Cerebellar nuclear complex (tissue), 1 donor: ENCODE measurements at places on chromosomes 16 and 17.

DNA sequence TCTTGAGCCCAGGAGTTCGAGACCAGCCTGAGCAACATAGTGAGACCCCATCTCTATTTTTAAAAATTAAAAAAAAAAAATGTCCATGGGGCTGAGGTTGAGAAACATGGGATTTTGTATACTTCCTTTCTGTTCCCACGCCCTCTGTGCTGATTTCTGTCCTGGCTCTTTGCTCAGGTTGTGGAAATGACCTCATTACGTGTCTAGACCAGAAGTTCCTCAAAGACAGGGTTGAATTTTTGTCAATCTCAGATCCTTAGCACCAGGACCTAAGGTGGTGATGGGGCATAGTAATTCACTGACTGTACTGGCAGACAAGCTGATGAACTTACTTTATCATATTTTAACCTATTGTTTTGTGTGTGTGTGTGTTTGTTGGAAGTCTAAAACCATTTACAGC lies 11.2 kb upstream of the HNF1B start:
- no peak for DNase-seq

GRCh38 chr16:56576585-56577299 lies 11.9 kb downstream of the MT4 start:
- no peak for DNase-seq

DNA sequence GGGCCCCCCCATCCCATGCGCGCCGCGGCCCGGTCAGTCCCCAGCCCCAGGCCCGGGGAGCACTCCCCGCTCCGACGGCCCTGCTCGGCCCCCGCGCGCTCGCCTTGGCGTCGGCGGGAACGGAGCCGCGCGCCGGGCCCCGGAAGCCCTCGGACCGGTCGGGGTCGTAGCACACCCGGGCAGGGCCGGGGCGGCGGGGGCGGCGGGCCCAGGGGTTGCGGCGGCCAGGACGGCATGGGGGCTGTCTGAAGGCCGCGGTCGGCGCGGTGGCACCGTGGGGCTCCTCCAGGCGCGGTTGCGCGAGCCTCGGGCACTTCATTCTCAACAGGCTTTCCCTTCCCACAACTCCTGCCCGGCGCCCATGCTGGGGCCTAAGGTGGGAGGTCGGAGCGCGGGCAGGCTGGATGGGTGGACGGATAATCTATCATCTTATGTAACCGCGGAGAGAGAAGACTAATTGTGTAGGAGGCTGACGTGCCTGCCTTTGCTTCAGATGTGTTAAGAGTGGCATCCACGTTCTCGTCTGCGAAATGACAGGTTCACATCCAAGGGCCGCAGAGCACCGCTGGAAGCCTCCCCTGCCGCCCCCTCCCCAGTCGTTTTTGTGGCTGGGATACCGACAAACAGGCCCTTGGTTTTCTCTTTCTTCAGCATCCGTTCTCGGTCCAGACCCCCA lies 708 bp downstream of the BAIAP2 start:
- no peak for DNase-seq

GRCh38 chr17:36498155-36498554 lies 11.7 kb downstream of the ZNHIT3 start:
- no peak for DNase-seq

DNA sequence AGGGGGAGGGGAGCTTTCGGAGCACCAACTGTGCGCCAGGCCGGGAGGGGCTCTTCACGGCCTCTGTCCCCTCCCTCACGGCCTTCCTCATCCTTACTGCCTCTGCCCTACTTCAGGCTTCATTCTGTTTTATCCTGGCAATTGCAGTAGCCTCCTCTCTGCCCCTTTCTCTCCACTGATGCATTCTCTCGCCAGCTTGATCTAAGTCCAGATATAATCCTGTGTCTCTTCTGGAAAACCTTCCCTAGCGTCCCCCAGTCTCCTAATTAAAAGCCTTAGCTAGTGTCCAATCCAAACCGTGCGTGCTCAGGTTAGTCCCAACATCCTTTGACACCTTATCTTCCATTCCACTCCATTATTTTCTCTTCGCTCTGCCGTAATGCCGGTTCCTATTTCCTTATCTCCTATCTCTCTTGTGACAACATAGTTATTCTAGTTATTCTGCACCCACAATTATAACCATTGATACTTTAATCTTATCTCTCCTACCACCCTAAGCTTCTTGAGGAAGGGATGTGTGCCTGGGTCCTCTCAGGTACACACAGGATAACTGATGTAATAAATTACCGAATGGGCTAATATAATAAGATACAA lies 869 bp downstream of the ZNF48 start:
- DNase-seq, result no peak

GRCh38 chr16:10009684-10010083 lies 172.5 kb downstream of the GRIN2A start:
- DNase-seq, result no peak

DNA sequence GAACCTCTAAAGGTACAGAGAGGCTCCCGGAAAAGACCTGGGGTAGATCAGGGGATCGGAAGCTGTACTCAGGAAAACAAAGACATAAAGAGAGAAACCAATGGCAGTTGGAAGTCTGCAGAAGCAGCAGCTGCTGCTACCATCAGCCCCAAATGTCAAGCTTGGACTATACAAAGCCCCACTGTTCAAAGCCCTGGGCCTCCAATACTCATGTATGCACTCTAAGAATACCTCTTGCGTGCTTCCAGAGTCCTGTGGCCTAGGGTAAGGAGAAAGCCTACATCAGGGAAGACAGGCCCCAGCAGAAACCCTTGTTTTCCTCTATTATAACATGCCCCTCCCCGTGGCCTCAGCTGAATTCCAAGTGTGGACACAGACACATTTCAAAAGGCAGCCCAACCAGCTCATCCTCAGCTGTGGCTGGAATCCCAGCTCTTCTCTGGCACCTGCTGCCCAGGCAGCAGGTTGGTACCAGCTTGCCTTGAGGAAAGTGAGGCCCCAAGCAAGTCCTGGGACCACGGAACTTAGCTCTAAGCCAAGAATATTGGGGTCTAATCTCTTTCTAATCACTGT lies 19.3 kb upstream of the MTMR4 start:
- no peak for DNase-seq

- no peak for DNase-seq
Measured at GRCh38 chr16:29806641-29807425, 504 bp downstream of the MAZ start.

- DNase-seq, result no peak
Measured at GRCh38 chr17:74945543-74945942, 9.8 kb downstream of the OTOP3 start.

- DNase-seq, result no peak
Measured at GRCh38 chr16:52497067-52497816, 49.7 kb downstream of the TOX3 start.

DNA sequence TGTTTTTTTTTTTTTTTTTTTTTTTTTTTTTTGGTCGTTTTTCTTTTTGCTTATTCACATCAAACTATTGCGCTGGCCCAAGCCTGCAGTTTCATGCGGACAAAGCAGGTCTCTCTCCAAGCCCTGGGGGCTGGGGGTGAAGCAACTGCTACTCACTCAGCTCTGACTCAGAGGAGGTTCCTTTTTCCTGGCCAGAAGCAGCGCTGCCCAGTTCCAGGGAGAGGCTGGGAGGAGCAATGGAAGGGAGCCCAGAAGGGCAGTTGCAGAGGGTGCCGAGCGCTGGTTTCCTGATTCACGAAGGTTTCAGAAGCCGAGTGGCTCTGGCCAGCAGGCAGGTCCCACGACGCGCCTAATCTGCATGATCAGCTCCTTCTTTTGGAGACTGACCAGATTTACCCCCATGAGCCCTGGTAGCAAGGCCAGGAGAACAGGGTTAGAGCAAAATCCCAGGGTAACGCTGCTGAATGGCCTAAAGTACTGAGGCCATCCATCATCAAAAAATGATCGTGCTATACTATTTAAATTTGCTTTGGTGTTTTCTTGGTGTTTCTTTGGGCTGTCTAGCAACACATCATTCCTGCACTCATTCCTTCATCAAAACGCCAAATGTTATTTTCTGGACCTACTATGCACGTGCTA lies 144.7 kb upstream of the SOX9 start:
- DNase-seq, result no peak

DNA sequence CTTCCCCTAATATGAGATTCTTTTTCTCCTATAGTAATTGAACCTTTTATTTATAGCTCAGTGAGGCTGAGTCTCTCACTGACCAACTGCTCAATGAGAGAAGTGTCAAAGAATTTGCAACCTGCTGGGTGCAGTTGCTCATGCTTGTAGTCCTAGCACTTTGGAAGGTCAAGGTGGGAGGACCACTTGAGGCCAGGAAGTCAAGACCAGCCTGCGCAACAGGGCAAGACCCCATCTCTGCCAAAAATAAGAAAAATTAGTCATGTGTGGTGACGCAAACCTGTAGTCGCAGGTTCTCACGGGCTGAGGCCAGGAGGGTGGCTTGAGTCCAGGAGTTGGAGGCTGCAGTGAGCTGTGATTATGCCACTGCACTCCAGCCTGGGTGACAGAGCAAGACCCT lies 30.9 kb upstream of the CRYBA1 start:
- no peak for DNase-seq

DNA sequence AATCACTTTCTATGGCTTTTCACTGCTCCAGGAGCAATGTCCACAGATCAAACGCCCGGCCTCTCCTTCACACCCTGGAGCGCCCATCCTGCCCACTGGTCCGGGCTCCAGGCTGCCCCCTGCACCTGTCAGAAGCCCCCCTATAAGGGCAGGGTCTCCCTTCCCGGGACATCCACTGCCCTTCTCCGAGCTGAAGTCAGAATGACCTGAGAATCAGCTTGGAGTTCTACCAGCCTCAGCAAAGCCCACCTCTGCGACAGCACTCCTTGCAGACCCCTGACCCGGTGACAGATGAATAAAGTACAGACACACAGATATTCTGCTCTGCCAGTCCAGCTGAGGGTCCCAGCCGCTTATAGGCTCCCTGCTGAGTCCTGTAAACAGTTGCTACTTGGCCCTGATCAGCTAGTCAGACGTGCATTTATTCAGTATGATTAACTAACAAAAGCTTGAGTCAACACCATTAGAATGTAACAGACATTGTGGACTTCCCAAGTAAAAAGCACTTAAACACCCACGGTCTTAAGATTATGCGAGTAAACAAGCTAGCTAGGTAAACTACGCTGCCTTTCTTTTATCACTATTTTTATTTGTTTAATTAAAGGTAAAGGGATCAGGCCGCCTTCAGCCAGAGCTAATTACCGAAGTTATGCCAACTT lies 4.8 kb downstream of the SLC7A5 start:
- no peak for DNase-seq

DNA sequence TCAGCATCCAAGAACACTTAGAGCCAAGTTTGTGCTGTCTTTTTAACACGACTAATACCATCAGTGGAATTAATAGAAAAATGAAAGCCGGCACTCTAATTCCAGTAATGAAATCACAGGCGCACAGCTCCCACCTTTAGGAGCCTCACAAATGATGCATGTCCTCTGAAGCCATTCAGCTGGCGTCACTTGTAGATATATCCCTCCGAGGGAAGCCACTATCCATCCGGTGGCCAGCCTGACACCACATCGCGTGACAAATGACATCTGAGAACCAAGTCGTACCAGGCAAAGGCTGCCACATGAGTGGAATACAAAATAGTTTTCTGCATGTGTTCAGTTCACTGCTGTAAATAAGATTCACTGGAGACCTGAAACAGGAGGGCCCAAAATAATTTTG lies 205.6 kb downstream of the GRIN2A start:
- no peak for DNase-seq

DNA sequence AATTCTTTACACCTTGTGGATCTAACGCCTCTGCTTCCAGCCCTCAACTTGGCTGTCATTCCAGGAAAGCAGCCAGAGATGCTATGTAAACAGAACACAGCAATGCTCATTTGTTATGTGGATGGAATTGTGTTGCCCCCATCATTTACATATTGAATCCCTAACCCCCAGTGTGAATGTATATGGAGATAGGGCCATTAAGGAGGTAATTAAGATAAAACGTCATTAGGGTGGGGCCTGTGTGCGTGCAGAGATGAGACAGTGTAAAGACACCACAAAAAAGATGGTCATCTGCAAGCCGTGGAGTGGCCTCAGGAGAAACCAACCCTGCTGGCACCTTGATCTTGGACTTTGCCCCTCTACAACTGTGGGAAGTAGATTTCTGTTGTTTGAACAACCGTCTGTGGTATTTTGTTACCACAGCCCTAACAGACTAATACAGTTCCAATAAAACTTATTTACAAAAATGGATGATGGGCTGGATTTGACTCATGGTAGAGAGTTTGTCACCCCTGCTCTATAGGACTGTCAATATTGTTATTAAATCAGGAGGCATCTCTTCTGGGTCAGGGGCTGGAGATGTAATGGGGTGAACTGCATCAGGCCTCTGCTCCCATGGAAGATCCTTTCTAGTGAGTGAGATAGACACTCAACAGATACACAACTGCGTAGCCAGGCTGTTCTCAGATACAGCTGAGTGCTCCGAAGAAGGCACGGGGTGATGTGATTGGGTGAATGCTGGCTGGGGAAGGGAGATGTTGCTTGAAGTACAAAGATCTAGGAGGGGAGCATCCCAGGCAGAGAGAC lies 339.0 kb downstream of the SNX29 start:
- DNase-seq, result no peak

- no peak for DNase-seq
Measured at GRCh38 chr16:77113835-77114234, 77.2 kb upstream of the MON1B start.

DNA sequence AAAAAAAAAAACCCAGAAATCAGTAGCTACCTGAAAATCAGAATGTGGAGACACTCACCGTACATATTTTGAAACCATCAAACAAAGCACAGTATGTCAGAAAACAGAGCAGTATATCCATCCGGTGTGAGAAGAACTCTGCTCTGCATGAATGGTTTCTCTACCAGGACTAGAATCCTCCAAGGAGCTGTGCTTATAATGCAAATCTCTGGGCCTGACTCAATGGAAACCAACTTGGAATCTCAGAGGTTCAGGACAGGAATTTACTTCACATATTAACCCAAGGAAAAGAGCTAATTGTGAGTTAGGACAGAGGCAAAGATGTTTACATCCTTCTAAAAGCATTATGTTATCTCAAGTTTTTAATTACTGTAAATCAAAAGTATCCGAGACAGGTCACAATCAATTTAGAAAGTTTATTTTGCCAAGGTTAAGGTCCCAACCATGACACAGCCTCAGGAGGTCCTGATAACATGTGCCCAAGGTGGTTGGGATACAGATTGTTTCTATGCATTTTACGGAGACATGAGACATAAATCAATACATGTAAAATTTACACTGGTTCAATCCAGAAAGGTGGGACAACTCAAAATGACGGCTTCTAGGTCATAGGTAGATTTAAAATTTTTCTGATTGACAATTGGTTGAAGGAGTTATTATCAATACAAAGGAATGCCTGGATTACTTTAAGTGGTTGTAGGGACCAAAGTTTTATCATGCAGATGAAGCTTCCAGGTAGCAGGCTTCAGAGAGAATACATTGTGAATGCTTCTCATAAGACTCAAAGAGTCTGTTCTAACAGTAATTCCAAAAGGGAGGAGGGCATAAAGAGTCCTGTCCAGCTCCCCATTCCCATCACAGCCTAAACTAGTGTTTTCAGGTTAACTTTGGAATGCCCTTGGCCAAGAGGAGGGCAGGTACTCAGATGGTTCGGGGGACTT lies 164.1 kb downstream of the CDH8 start:
- DNase-seq, result no peak

DNA sequence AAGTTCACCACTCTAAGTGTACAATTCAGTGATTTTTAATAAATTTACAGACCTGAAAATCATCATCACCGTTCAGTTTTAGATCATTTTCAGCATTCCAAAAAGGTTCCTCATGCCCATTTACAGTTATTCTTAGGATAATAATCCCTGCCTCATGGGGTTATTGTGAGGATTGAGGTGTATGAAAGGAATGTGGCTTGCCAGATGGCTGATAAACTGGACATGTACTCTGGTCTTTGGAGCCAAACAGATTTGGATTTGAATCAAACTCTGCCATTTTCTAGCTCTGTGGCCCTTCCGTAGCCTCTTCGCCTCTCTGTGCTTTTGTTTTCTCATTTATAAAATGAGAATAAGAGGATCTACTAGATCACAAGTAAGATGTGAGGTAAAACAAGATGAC lies 53.9 kb upstream of the GPRC5B start:
- peak; percentile 4 for DNase-seq
